ENCODE measurements at places on chromosomes 12 and 14. TPM values are rescaled to one million over a fixed set of nuclear protein-coding genes. Genes with fewer than 3 reads are reported as not detected.
A peak's percentile ranks its signal among the peaks of the same experiment; 100 is the strongest.

The IL22 gene
- not detected for total RNA-seq

The GARIN6 gene
- not detected for total RNA-seq

The KRT78 gene
- not detected for total RNA-seq

The MYO1H gene
- not detected for total RNA-seq

The TTC9 gene
- 16.5 TPM for total RNA-seq

The TMEM117 gene
- total RNA-seq, result 12.4 TPM

The SDS gene
- not detected for total RNA-seq

The TMEM132C gene
- 0.48 TPM for total RNA-seq

The LHX5 gene
- total RNA-seq, result 0.50 TPM

DNA sequence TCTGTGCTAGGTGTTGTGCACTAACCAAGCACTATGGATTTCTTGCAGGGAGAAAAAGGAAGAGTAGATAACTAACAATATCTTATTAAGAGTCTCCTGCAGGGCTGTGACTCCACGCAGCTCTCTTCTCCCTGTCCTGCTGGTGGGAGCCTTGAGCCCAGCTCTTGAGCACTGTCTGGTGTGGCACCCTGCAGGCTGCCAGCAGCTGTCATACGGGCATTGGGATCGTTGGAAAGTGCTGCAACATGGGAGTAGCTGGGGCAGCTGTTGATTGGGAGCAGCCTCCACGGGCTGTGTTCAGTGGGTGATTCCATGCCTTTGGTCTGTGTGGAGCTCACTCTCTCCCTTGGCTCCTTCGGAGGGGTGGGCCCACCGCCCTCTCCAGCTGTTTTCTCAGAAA lies 125.3 kb downstream of the FBXL14 start:
- no peak for DNase-seq

- no peak for DNase-seq
Measured at GRCh38 chr14:77691259-77691658, 16.6 kb downstream of the ALKBH1 start.

- no peak for DNase-seq
Measured at GRCh38 chr14:34785223-34786006, 71.0 kb upstream of the CFL2 start.

DNA sequence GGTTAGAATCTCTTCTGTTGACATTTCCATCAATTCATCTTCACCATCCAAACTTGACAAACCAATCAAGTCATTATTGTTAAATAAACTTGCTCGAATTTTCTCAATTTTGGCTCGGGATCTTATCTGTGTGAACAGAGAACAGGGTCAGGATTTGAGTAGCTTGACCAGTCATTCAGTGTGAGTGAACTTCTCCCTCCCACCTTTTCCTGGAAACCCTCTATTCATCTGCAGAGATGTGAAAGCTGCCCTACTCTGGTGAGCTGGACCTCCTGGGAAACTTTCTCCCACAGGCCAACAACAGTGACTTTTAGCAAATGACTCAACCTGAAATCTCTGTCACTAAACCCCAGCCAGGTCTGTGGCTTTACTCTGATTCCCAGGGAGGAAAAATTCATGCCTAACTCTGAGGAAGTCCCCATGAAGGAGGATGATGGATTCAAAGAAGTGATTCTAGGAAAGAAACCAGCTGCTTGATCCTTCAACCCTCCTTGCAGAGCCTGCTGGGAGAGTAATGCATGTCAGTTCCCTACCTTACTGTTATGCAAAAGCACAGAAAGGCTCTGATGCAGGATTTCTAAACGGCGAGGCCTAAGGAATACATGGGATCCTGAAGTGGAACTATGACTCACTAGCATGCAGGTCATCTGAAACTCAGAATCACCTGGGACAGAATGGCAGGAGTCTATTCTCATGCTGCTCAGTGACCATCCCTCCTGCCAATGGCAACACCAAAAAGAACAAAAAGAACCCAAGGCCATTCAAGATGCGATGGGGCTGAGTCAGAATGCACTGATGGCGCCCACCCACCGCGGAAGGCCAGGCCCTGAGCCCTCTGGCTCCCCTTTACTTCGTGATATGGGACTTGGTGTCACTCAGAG lies 58.0 kb downstream of the TRAFD1 start:
- no peak for DNase-seq

- peak; percentile 80 for DNase-seq
Measured at GRCh38 chr14:87131879-87132278, 861.1 kb downstream of the GALC start.

GRCh38 chr14:76050797-76051392 lies 65.3 kb downstream of the IFT43 start:
- DNase-seq, result peak; percentile 4

GRCh38 chr12:94203796-94204195 lies 55.4 kb downstream of the PLXNC1 start:
- DNase-seq, result no peak

GRCh38 chr14:71228711-71229110 lies 321.5 kb downstream of the PCNX1 start:
- DNase-seq, result no peak

GRCh38 chr12:49478949-49479664 lies 59.7 kb upstream of the KCNH3 start:
- DNase-seq, result no peak
